CD8-positive, alpha-beta memory T cell (primary cell): ENCODE measurements at places on chromosomes 3 and 15. TPM values are rescaled to one million over a fixed set of nuclear protein-coding genes. Genes with fewer than 3 reads are reported as not detected.

Gene NSMCE3
- total RNA-seq: 8.7 TPM

Gene TP63
- total RNA-seq: 0.82 TPM

DNA sequence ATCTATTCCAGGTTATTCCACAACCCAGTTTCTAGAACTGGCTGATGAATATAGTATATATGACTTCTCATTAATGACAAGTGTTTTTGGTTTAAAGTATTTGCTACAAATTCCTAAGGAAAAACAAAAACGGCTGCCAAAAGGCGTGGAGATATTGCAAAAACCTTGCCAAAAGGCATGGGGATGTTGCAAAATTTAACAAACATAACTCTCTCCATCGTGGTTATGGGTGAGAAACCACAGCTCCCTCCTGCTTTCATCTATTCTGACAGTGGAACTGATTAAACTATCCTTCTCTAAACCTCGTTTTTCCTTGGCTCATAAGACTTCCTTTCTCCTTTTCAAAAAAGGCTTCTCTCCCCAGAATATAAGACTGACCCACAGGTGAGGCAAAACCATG is 342.0 kb upstream of the PDZRN3 start:
- H3K27ac ChIP-seq: no peak overlapping the region
- no peaks in the 10 kb centered on the region for H3K36me3 ChIP-seq
- H3K27me3 ChIP-seq: no peaks in the 10 kb centered on the region
- no peaks in the 10 kb centered on the region for H3K4me1 ChIP-seq
- DNase-seq: no peak

DNA sequence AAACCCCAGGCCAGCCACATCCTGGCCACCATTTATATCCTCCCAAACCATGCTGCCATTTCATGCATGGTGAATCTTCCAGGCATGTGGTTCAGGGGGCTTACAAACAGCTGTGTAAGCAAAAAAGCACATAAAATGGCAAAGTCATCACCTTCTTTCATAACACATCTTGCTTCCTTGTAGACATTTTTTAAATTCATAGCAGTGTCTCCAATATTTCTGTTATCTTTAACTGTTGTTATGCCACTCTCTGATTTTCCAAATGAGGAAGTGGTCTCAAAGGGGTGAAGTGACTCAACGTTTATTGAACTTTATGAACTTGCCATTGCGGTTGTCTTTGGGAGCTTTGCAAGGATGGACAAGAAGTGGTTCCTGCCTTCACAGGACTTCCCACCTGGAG is 264.4 kb downstream of the MEX3B start:
- H3K4me1 ChIP-seq: no peaks in the 10 kb centered on the region
- no peaks in the 10 kb centered on the region for H3K27me3 ChIP-seq
- H3K36me3 ChIP-seq: no peaks in the 10 kb centered on the region
- no peak overlapping the region for H3K4me3 ChIP-seq

GRCh38 chr15:83866692-83867091 is 212.8 kb downstream of the ADAMTSL3 start:
- DNase-seq: no peak
- H3K4me3 ChIP-seq: no peak overlapping the region
- H3K36me3 ChIP-seq: no peaks in the 10 kb centered on the region

DNA sequence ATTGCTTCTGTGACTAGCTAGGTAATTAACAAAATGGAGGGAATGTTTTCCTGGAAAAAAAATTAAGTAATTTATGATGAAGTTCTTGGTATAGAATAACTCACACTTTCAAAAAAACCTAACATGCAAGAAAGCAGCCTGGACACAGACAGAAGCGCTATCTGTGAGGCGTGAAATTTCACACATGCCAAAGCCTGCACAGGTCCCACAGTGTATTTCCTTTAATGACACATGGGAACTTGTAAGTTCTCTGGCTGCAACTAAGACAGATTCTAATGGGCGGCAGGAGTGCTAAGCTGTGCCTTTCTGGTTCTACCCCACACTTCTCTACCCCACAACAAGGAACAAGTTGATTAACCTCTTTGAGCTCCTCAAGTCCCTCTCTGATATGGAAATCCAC is 84.9 kb upstream of the NEO1 start:
- no peaks in the 10 kb centered on the region for H3K36me3 ChIP-seq
- H3K27ac ChIP-seq: no peak overlapping the region
- H3K4me1 ChIP-seq: no peaks in the 10 kb centered on the region
- H3K4me3 ChIP-seq: no peak overlapping the region
- no peaks in the 10 kb centered on the region for H3K27me3 ChIP-seq

- H3K4me1 ChIP-seq: peaks cover 20% of the 10 kb centered on the region
- peak overlapping the region; percentile 33 for H3K4me3 ChIP-seq
- DNase-seq: no peak
- peak overlapping the region; percentile 9 for H3K27ac ChIP-seq
- H3K36me3 ChIP-seq: no peaks in the 10 kb centered on the region
Measured at GRCh38 chr3:97911459-97911858, 60.8 kb downstream of the RIOX2 start.

GRCh38 chr3:16741103-16741758 is 136.0 kb upstream of the DAZL start:
- no peak overlapping the region for H3K27ac ChIP-seq
- no peaks in the 10 kb centered on the region for H3K36me3 ChIP-seq
- no peak overlapping the region for H3K4me3 ChIP-seq
- no peak for DNase-seq
- no peaks in the 10 kb centered on the region for H3K27me3 ChIP-seq
- H3K4me1 ChIP-seq: no peaks in the 10 kb centered on the region

DNA sequence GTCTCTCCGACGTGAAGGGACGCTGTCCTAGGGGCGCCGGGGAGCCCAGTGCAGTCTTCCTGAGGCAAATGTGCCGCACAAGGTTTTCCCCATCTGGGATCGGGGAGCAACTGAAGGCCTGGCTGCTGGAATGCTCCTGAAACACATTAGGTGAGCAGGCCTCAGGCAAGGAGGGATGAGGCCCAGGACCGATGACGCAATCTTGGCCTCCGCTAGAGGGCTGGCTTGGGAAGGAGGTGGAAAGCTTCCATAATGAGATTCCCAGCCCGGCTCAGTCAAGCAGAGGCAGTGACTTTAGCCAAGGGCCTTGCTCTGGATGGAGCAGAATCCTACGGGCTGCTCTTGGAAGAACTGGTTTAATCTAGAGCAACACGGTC is 50.8 kb downstream of the CPN2 start:
- H3K27me3 ChIP-seq: no peaks in the 10 kb centered on the region
- H3K4me3 ChIP-seq: no peak overlapping the region
- peaks cover 14% of the 10 kb centered on the region for H3K4me1 ChIP-seq
- no peak overlapping the region for H3K27ac ChIP-seq
- DNase-seq: no peak
